Peyer's patch (tissue), 4 donors: ENCODE measurements at places on chromosomes 7 and 10. TPM values are rescaled to one million over a fixed set of nuclear protein-coding genes. Genes with fewer than 3 reads are reported as not detected.

DNA sequence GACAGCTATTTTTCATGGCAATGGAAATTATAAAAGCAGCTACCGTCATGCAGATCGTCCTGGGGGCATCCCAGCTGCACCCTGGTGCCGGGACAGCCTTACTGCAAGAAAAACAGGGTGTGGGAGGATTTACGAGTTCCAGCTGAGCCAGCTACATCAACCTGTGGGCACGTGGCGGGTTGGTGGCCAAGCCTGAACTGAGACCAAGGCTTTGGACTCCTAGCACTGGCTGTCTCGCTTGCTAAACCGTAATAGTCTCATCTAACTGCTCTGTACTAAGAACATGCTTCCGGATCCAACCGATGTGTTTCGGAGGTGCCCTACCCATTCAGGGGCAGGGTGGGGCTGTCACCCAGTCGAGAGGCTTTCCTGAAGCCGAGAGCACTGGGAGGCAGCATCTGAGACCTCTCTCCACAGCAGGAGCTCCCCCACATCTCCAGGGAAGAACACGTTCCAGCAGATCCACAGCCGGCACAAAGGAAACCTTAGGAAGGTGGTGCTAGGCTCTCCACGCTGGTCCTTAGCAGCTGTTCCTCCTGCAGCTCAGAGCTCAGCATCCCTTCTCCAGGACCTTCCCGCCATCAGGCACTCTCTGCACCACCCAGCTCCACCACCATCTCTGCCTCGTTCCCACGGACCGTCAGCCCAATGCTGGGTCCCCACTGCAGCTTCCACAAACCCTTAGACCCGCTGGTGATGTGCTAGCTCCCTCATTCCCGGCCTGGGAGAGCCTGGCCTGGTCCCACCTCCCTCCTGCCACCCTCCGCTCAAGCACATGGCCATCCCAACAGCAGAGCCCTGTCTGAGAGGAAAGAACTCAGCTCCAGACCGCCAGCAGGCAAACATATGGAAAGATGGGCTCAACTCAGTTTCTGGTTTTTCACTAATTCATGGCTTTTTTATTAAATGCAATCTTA, 158.5 kb downstream of the PTPRN2 start:
- no peak for DNase-seq

DNA sequence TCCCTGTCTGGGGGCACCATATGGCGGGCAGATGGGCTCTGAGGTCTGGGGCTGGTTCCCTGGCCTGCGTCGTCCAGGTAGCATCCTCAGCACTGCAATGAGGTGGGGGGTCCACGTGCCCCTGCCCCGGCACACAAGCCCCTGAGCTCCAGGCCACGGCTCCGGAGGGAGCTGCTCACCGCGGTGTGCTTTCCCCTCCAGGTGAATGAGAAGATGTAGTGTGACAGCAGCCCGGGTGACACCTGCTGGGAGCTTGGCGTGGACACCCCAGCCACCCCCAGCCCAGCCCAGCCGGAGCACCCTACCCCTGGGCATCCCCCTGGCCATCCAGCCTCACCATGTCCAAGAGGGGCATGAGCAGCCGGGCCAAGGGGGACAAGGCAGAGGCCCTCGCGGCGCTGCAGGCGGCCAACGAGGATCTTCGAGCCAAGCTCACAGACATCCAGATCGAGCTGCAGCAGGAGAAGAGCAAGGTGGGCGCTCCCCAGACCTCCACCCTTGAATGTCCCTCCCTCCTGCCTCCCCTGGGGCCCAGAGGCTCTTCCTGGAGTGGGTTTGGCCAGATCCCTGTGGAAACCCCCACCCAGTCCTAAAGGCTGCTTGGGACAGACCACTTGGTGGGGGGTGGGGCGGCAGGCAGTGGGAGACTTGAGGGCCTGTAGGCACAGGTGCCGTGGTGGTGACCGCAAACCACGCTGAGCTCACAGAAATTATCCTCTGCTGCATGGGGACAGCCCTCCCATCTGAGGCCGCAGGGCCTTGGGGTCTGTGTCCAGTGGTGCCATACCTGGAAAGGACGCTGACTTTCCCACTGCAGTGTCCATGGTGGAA, 38.9 kb downstream of the JAKMIP3 start:
- no peak for DNase-seq

DNA sequence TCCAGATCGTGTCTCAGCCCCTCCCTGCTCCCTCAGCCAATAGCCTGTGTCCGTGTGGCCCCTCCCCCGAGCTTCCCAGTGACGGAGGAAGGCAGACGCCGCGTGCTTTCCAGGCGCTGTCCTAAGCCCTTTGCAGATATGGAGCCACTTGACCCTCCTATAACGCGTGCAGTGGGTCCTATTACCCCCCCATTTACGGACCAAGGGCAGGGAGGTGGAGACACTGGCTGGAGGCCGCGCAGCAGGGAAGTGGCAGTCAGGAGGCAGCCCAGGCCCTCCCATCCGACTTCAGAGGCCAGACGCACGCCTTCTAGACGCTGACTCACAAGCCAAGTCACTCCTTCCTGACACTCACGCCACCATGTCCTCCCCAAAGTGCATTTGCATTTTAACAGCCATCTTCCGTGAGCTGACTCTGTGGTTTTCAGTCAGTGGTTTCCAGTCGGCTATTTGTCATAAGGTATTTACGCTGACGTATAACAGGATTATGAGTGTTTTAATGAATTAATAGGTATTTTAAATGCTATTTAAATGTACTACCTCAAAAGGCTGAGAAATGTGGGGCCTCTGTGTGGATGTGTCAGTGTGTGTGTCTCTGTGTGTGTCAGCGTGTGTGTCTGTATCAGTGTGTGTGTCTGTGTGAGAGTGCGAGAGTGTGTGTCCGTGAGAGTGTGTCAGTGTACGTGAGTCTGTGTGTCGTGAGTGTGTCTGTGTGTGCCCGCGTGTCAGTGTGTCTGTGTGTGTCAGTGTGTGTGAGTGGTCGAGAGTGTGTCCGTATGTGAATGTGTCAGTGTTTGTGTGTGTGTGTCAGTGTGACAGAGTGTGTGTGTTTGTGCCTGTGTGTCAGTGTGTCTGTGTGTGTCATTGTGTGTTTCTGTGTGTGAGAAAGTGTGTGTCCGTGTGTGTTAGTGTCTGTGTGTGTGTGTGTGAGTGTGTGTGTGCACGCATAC, 92.0 kb upstream of the INSIG1 start:
- DNase-seq, result peak; percentile 72

DNA sequence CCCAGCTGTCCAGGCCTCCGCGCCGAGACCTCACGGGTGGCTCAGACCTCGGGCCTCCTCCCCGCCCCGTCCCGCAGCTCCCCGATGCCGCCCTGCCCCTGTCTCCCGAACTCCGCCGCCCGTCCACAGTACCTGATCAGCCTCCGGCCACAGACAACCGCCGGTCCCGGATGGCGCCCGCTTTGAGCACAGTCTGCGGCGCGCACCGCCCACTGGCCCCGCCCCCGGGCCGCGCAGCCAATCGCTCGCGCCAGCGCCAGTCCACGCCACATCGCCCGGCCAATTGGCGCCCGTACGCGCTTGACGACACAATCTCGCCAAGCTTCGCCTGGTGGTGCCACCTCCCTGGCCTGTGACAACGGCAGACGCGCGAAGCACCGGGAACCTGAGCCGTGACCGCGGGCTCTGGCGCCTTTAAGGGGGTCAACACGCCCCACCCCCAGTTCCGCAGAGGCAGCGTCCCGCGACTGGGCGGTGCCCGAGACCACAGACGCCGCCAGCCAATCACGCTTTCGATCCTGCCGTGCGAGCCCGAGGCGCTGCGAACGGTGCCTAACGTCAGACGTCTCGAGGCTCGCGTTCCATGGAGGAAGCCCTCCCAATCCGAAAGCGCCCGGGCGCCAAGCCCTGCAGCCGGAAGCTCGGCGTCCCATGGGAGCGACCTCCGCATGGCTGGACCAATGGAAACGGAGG, at the start of gene IDI1:
IDI1 (minus strand) TSS at position 388 of the 693 bp plus-strand sequence; CDS start at position 272, 116 bp downstream.
- peak; percentile 99 for DNase-seq

The ZNF783 gene
- 27.9 TPM for total RNA-seq

GRCh38 chr10:10662716-10663408, 354.8 kb upstream of the CELF2 start:
- no peak for DNase-seq

GRCh38 chr7:16402091-16402490, 19.2 kb downstream of the CRPPA start:
- no peak for DNase-seq

DNA sequence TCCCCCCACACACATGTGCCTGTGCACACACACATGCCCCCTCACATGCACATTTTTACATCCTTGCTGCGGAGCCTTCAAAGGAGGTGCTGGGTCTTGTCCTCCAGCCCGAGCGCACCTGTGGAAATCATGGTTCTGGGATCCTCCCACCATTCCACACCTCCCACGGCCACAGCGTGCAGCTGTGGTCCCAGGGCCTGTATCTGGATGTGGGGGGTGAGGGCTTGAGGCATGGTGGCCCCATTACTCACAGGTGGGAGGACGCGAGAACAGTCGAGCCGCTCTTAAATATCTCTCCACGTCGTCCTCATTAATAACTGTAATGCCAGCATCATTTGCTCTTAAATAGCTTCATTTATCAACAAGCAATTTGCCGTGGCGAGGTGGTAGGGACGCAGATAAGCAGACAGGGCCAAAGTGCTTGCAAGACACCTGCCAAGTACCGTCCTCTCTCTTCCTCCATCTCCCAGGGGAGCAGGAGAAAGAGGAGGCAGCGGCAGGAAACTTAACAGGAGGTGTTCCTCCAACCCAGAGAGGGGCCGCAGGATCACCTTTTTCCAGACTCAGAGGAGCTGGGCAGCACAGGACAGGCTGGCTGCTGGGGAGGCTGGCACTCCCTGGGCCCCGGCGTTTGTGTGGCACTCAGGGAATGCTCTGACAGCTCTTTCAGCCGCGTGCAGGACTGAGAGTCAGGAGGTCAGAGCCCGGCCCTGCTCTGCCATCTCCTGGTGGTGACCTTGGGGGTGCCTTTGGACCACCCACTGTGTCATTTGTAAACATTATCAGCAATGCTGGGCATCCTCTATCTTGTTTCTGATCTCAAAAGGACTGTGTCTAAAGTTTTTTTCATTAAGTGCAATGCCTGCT, 87.4 kb downstream of the CDH23 start:
- DNase-seq, result no peak

The CAMK1D gene
- total RNA-seq, result 5.6 TPM

DNA sequence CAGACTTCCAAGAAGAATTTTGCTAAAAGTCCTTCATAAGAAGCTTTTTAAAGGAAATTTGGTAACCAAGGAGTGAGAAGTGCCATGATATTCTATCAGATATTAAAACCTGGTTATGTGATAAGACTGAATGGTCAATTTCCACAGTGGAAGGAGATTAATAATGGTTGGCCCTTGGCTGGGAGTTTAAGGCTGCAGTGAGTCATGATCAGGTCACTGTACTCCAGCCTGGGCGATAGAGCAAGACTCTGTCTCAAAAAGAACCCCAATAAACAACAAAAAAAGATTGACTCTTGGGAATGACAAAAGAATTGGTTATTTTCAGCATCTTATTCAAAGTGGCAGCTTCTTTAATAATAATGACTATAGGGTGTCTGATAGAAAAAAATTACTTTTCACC, 37.2 kb downstream of the EXOC4 start:
- no peak for DNase-seq

DNA sequence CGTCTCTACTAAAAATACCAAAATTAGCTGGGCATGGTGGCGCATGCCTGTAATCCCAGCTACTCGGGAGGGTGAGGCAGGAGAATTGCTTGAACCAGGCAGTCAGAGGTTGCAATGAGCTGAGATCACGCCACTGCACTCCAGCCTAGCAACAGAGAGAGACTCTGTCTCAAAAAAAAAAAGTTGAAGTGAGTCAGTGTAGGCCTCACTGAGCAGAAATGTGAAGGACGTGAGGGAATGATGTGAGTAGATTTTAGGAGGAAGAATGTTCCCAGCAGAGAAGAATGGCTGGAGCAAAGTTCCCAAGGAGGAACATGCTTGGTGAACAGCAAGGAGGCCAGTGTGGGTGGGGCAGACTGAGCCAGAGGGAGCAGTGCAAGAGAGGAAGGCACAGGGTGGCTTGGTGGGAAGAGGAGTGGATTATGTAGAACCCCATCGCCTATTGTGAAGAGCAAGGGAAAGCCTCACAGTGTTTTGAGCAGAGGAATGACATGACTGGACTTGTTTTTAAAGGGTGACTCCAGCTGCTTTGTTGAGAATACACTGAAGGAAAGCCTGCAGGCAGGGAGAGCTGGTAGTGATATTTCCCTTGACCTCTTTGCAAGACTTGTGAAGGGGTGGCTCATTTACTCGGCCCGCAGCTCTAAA, 708.7 kb downstream of the SUGCT start:
- no peak for DNase-seq

The CYP3A7 gene
- 0.76 TPM for total RNA-seq

- no peak for DNase-seq
Measured at GRCh38 chr10:73117976-73118743, 7.9 kb downstream of the NUDT13 start.

The PLAC9 gene
- total RNA-seq, result 10.5 TPM

- no peak for DNase-seq
Measured at GRCh38 chr10:118590334-118590733, 5.1 kb downstream of the PRLHR start.

GRCh38 chr7:107856806-107857540, 34.0 kb upstream of the DLD start:
- peak; percentile 57 for DNase-seq

The GNGT1 gene
- not detected for total RNA-seq

The C10orf105 gene
- total RNA-seq, result not detected

The OR9A2 gene
- total RNA-seq, result not detected

GRCh38 chr7:149886018-149886415, 12.2 kb downstream of the ATP6V0E2 start:
- DNase-seq, result no peak

- DNase-seq, result no peak
Measured at GRCh38 chr7:56007891-56008290, 43.4 kb downstream of the PSPH start.

The ODAD2 gene
- total RNA-seq, result not detected

The SEMA3C gene
- total RNA-seq, result 46.0 TPM

The PDGFA gene
- total RNA-seq, result 52.0 TPM

The PRSS37 gene
- total RNA-seq, result not detected

DNA sequence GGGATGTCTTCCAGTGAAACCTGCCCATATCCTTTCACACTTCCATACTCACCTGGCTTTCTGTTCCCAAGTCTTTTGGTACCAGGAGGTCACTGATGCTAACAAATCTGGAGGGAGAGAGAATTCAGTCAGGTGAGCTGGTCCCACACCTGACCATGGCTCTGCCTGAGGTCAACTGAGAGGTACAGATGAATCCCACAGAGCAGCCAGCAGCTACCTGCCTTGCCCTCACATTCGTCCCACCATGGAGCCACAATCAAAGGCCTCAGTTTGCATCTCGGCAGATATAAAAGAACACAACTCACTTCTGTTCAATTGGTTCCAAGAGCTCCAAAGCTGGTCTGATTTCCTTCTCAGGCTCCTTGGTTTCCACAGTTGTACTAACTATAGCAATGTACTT, 47.0 kb downstream of the GDI2 start:
- no peak for DNase-seq

The EPO gene
- not detected for total RNA-seq

DNA sequence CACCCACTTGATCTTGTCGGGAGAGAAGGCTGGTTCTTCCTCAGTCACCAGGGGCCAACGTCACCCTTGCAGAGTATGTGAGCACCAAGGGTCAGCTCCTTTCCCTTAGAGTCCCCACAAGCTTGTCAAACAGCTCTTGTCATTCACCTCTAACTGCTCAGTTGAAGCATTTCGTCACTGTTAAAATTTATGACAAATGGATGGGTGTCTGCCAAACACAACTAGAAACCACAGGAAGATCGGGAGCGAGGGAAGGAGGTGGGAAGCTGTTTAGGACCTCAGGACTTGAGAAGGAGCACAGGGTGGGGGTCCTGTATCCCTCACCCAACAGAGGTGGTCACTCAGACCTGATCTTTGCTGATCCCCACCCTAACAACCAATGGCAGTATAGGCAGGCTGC, 373.3 kb upstream of the IGFBP3 start:
- DNase-seq, result no peak

The C10orf67 gene
- not detected for total RNA-seq

The PPP1R17 gene
- not detected for total RNA-seq
